ENCODE measurements at places on chromosomes 16 and 17.

GRCh38 chr16:87970186-87970585, 19.0 kb downstream of the BANP start:
- no peak for DNase-seq

DNA sequence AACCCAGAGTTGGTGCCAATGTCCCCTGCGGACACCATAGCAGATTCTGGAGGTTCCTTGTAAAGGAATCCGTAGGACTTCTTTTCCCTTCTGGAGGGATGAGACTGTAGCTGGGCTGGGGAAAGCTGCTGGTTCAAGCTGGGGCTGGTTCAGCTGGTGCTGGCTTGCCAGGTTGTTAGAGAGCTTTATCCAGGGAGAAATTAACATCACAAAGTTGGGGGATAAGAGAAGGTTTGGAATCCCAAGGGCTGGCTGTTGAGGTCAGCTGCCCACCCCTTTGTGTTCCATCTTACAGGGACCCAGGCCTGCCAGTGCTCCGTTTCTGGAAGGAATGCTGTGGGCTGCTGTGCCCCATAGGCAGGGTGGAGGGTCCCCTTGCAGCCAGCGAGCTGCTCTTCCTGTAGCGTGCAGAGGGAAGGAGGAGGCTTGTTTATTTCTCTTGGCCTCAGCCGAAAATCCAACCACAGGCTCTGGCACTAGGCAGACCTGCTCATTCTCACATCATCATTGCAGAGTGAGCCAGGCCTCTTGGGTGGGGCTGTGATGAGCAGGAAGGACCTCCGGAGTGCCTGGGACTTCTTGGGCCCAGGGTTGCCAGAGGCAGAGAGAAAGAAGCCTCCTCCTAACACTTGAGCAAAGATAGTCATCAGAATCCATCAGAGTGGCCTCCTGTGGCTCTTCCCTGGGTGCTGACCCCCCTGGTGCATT, 251.1 kb downstream of the SEC14L1 start:
- no peak for DNase-seq

DNA sequence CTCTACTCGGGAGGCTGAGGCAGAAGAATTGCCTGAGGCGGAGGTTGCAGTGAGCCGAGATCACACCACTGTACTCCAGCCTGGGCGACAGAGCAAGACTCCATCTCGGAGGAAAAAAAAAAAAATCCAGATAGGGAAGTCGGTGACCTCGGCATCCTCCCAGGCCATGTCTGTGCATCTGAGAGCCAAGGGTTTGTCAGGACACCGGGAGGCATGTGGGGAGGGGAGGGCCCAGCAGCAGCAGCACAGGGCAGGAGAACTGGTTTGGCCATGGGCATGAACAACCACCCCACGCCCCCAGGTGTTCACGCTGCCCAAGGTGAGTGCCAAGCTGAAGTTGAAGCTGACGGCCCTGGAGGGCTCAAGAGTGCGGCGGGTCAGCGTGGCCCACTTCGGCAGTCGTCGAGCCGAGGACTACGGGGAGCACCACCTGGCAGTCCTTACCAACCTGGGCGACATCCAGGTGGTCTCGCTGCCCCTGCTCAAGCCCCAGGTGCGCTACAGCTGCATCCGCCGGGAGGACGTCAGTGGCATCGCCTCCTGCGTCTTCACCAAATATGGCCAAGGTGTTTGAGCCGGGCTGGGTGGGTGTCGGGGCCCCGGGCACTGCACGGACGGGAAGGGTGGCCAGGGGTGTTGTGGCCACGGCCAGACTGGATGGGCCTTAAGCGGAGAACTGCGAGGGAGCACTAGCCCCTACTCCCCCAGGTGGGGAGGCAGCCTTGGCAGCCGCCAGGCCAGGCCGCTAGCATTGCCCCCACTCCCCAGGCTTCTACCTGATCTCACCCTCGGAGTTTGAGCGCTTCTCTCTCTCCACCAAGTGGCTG, 14.7 kb upstream of the MYO15B start:
- no peak for DNase-seq

GRCh38 chr17:38451840-38452529, 23.7 kb downstream of the ARHGAP23 start:
- DNase-seq: no peak

- DNase-seq: no peak
These were observed 34.1 kb upstream of the NDRG4 start for GRCh38 chr16:58465817-58466216.

DNA sequence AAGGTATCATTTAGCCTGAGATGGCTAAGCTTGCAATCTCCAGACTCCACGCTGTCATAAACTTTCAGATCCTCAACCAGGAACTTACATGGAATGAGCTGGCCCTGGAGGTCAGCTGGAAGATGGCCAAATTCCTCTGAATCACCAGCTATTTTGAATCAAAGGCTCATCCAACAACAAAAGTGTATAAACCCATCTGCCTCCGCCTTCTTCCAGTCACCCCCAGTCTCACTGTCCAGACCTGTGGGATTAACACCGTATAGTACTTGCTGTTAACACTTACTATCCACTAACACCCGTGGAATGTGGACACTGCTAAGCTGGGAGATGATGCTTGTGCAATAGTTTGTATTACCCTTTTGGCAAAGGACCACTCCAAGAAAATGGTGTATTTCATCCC, 1.9 kb upstream of the LCMT1 start:
- DNase-seq: no peak

GRCh38 chr16:17571499-17572093, 100.8 kb upstream of the XYLT1 start:
- no peak for DNase-seq

DNA sequence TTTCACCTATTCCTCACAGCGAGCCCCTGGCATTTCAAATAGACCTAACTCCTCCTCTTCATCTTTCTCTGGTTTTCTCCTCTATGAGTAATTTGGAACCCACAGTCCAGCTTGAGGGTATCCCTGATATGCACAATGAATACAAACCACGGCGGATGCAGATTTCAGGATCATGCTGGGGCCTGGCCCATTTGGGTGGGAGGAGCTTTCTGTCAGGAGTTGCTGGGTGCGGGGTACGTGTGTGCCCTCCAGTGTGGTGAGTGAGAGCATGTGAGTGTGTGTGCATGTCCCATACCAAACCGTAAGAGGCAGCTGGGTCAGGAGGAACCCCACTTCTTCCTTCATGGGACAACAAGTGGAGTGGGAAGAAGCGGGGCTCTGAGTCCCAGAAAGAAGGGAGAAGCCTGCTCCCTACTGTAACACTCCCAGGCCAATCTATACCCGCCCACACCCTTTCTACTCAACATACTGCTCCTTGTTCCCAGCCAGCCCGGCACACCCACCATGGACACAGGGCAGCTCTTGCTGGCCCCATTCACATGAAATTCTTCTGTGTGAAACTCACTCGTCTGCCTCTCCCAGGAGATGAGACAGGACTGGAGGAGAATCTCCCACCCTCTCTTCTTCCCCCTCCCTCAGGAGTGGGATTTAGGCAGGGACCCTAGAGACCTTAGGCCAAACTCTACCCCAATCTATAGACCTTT, 18.4 kb downstream of the CNTNAP1 start:
- no peak for DNase-seq

DNA sequence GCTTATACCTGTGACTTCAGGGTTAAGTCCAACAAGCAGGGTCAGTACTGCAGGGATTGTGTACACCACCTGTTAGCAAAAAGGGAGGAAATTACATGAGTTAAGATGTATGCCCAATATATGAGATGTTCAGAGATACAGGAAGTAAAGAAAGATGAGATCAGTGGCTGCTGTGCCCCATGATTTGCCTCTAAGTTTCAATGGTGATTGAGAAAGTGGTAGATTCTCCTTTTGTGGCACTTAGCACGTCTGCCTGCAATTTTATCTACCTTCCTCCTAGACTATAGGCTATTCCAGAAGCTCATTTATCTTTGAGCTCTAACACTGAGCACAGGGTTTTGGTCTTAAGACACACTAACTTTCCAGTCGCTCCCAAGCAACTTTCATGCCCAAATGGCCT, 3.6 kb downstream of the TMEM220 start:
- no peak for DNase-seq

GRCh38 chr16:85202051-85202601, 89.9 kb upstream of the CIBAR2 start:
- no peak for DNase-seq

DNA sequence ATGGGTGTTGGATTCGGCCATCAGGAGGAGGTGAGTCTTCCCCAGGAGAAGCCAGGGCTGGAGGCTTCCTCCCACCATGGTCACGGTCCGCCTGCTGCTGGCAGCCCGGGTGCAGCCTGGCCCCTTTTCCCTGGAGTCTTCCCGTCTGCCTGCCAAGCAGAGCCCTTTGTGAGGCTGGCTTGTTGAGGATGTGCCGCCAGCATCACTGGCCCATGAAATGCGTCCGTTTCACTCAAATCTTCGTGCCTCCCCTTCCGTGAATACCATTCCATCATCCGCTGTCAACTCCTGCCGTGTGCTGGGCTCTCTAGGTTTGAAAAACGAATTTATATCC, 9.6 kb downstream of the VPS4A start:
- DNase-seq: no peak

DNA sequence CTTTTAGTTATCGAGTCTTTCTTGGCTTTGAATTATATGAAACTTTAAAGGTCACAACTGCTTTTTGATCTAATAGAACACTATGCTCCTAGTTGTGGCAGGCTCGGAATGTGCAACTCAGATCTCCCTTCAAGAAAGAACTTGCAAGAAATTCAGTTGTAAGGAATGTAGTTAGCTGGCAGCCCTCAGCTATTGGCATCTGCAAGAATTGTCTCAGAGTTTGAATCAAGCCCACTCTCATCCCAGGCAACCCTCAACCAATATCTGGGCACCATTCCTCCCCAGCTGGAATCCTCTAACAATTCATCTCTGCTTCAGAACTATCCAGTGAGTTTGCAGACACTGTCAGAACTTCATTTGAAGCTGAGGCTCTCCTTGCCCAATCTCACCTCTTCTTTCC, 447.2 kb downstream of the KIF2B start:
- DNase-seq: no peak

GRCh38 chr16:56119133-56119532, 72.2 kb upstream of the GNAO1 start:
- no peak for DNase-seq

DNA sequence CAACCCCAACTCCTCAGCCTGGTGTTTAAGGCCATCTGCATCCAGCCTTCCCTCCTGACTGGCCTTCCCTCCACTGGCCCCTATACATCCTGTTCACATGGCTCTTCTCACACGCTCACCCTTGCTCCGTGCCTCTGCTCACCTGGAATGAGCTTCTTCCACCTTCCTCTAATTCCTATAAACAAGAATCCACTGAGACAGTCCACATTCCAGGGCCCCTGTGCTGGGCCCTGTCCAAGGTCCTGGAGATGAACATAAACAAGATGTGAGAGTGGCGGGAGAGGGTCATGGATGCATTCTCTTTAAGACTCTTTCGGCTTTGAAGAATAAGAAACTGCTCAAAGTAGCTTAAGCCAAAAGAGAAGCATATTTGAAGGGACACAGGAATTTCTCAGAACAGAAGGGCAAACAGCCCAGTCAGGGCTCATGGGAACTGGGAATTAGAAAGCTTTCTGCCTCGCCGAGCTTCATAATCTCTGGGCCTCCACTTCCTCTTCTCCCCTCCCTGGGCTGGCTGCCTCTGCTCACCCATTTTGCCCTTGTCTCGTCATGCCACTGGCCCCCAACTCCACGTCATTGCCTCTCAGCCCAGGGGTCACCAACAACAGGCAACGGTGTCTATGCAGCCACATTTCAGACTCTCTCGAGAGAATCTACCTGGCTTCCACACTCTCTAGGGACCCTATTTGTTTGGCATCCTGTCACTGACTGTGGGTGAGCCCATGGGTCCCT, 13.5 kb downstream of the SPPL2C start:
- DNase-seq: no peak

- DNase-seq: no peak
These were observed 543 bp downstream of the ARHGAP23 start for GRCh38 chr17:38428643-38429371.

DNA sequence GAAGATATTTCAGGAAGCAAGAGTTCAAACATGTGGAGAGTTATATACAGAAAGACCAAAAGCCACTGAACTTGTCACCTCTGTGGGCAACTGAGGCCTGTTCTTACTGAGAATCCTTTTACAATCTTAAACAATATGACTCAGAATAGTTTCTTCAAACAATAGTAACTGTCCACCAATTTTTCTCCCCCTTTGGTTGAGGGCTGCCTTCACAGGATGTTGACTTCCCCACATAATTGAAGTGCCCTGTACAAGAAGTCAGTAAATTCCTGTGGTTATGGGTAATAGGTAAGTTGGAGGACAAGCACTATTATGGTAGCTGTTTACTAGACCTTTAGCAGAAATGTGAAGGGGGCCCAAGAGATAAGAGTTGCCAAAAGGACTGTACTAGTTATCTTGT, 215.8 kb downstream of the CDH8 start:
- no peak for DNase-seq

- DNase-seq: no peak
These were observed 486 bp upstream of the PLLP start for GRCh38 chr16:57284952-57285363.

DNA sequence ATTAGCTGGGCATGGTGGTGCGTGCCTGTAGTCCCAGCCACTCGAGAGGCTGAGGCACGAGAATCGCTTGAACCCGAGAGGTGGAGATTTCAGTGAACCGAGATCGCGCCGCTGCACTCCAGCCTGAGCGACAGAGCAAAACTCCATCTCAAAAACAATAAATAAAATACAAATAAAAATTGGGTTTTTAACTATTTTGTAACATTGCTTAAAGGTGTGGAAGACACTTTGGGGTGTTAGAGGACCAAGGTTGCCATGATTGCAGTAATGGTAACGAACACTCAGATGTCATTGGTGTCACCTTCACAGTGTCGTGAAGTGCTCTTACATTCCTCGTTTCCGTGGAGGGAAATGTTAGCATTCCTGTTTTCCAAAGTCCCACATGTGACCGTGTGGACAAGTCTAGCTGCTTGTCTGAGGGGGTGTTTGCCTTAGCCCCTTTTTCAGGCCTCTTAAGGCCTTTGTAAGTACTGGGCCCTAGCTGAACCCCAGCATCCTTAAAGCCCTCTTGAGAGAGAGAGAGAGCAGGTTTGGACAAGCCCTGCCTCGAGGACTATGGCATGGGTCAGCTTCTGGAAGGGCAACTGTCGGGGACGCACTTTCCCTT, 8.6 kb downstream of the C16orf96 start:
- DNase-seq: no peak

- no peak for DNase-seq
These were observed 647 bp downstream of the PRSS8 start for GRCh38 chr16:31134625-31135534.

GRCh38 chr16:57061084-57061905, 31.1 kb upstream of the CPNE2 start:
- DNase-seq: no peak

- no peak for DNase-seq
These were observed 1.8 kb downstream of the SOCS1 start for GRCh38 chr16:11253995-11254912.

DNA sequence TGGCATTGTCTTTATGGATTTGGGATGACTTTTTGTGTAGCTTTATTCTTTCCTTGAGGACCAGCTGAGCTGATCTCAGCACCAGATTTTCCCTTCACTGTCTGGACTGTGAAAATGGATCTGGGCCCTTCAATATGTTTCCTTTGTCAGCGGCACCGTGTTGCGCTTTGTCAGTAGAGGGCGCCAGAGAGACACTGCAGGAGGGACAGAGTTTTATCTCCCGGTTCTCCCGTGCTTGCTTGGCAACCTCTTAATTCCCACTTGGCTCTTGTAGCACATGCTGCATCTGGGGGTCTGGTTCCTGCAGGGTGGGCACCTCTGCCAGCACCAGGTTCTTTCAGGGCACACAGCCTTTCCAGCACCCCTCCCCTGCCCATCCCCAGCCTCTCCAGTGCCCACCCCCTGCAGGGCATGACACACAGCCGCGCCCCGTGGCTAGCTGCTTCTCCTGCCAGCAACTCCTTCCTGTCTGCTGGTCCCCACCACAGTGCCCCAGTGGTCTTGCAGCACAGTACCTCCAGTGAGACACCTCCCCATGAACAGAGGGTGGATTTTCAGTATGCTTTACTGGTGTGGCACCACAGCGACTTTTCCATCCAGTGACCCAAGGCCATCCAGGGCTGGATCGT, 19.6 kb downstream of the OR1D5 start:
- DNase-seq: no peak

Measured in activated CD8-positive, alpha-beta memory T cell treated with anti-CD3 and anti-CD28 coated beads for 4 hours (primary cell).